ENCODE measurements at places on chromosomes 4 and X. TPM values are rescaled to one million over a fixed set of nuclear protein-coding genes. Genes with fewer than 3 reads are reported as not detected.

Gene GTPBP6
- total RNA-seq, result 53.5 TPM

GRCh38 chr4:61827907-61828391 lies 627.8 kb downstream of the ADGRL3 start:
- no peaks in the 10 kb centered on the region for H3K36me3 ChIP-seq
- H3K4me1 ChIP-seq, result no peaks in the 10 kb centered on the region
- H3K27me3 ChIP-seq, result no peaks in the 10 kb centered on the region
- H3K4me3 ChIP-seq, result no peak overlapping the region
- H3K27ac ChIP-seq, result no peak overlapping the region

Gene NSUN7
- 3.0 TPM for total RNA-seq

GRCh38 chrX:8374041-8374825 lies 90.4 kb upstream of the VCX3B start:
- no peak overlapping the region for H3K27ac ChIP-seq
- H3K27me3 ChIP-seq, result no peaks in the 10 kb centered on the region
- H3K4me1 ChIP-seq, result no peaks in the 10 kb centered on the region
- no peak for DNase-seq

DNA sequence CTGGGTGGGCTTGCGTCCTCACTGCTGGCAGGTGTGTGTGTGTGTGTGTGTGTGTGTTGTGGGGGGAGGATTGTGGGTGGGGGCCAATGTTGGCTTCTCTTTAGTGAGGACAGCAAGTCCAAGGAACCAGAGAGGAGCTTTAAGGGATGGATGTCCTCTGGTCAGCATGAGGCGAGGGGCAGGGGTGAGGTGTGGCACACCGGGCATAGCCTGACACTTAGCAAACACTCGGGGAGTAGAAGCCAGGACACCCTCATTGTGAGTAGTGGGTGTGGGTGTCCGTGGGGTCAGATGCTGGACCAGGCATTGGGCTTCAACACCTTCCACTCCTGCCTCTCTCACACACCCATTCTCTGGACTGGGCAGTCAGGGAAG lies 2.8 kb downstream of the SORCS2 start:
- DNase-seq, result no peak
- H3K27ac ChIP-seq, result no peak overlapping the region
- no peaks in the 10 kb centered on the region for H3K27me3 ChIP-seq

Gene TEX13D
- 0.32 TPM for total RNA-seq

GRCh38 chr4:53490965-53491622 lies 100.2 kb downstream of the LNX1 start:
- DNase-seq, result no peak
- H3K27ac ChIP-seq, result no peak overlapping the region
- H3K4me1 ChIP-seq, result peaks cover 3% of the 10 kb centered on the region

- H3K4me3 ChIP-seq, result no peak overlapping the region
- no peaks in the 10 kb centered on the region for H3K36me3 ChIP-seq
- H3K4me1 ChIP-seq, result no peaks in the 10 kb centered on the region
- no peak for DNase-seq
- H3K27ac ChIP-seq, result no peak overlapping the region
These were observed 47.0 kb downstream of the TASL start for GRCh38 chrX:30530606-30531005.

Gene TNMD
- total RNA-seq, result not detected

Gene CLIC2
- total RNA-seq, result 12.3 TPM

Gene CLNK
- not detected for total RNA-seq

Gene POLN
- 1.2 TPM for total RNA-seq

- H3K27ac ChIP-seq, result no peak overlapping the region
- H3K4me3 ChIP-seq, result no peak overlapping the region
- DNase-seq, result no peak
- H3K4me1 ChIP-seq, result no peaks in the 10 kb centered on the region
These were observed 52.8 kb downstream of the NOP14 start for GRCh38 chr4:2910409-2910808.

DNA sequence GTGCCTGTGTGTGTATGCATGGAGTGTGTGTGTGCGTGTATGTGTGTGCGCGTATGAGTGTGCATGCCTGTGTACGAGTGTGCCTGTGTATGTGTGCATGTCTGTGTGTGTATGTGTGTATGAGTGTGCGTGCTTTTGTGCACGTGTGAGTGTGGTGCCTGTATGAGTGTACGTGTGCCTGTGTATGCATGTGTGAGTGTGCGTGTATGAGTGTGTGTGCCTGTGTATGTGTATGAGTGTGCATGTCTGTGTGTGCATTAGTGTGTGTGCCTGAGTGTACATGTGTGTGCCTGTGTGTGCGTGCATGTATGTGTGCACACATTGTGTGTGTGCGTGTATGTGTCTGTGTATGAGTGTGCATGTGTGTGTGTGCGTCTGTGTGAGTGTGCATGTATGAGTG lies 5.7 kb downstream of the DOK7 start:
- H3K27ac ChIP-seq, result no peak overlapping the region
- H3K4me3 ChIP-seq, result no peak overlapping the region
- peaks cover 3% of the 10 kb centered on the region for H3K4me1 ChIP-seq
- no peak for DNase-seq
- peaks cover 58% of the 10 kb centered on the region for H3K27me3 ChIP-seq
- H3K36me3 ChIP-seq, result no peaks in the 10 kb centered on the region

GRCh38 chr4:174559894-174560293 lies 37.6 kb upstream of the HPGD start:
- H3K4me1 ChIP-seq, result no peaks in the 10 kb centered on the region
- no peak for DNase-seq
- H3K27me3 ChIP-seq, result peaks cover 3% of the 10 kb centered on the region

Gene PAK3
- 2.1 TPM for total RNA-seq

- no peak for DNase-seq
- no peaks in the 10 kb centered on the region for H3K27me3 ChIP-seq
- no peaks in the 10 kb centered on the region for H3K4me1 ChIP-seq
- H3K36me3 ChIP-seq, result peaks cover 11% of the 10 kb centered on the region
- no peak overlapping the region for H3K27ac ChIP-seq
These were observed 21.9 kb downstream of the PIN4 start for GRCh38 chrX:72203421-72203820.

Gene SH2D1A
- 8.6 TPM for total RNA-seq

- peak overlapping the region; percentile 9 for H3K27ac ChIP-seq
- no peak for DNase-seq
- peaks cover 9% of the 10 kb centered on the region for H3K4me1 ChIP-seq
- H3K36me3 ChIP-seq, result no peaks in the 10 kb centered on the region
These were observed 7.0 kb downstream of the PALLD start for GRCh38 chr4:168503652-168504362.

GRCh38 chr4:185592845-185593488 lies 57.7 kb upstream of the PDLIM3 start:
- H3K27me3 ChIP-seq, result no peaks in the 10 kb centered on the region
- H3K4me1 ChIP-seq, result peaks cover 46% of the 10 kb centered on the region
- DNase-seq, result no peak
- H3K27ac ChIP-seq, result peak overlapping the region; percentile 68
- H3K36me3 ChIP-seq, result no peaks in the 10 kb centered on the region

DNA sequence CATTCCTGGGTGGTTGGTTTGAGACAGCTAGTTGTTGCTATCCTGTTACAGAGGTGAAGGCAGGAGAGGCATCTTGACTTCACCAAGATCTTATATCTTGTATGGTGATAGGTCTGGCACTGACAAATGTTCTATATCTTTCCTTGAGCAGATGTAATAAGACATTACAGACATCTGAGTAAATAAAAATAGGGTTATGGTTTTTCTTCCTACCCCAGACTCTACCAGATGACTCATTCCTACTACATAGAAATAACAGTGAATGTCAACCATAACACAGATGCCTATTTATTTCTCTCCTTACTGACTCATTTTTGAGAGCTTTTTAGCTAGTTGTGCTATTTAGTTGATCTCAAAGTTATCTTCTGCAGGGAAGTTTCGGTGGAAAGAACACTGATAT lies 21.9 kb downstream of the HNRNPH2 start:
- no peak overlapping the region for H3K4me3 ChIP-seq
- DNase-seq, result no peak
- H3K4me1 ChIP-seq, result no peaks in the 10 kb centered on the region
- no peaks in the 10 kb centered on the region for H3K27me3 ChIP-seq

- no peak for DNase-seq
- no peaks in the 10 kb centered on the region for H3K27me3 ChIP-seq
- H3K27ac ChIP-seq, result no peak overlapping the region
- peaks cover 38% of the 10 kb centered on the region for H3K4me1 ChIP-seq
These were observed 50.1 kb downstream of the C4orf51 start for GRCh38 chr4:145730026-145730425.

Gene PPEF2
- total RNA-seq, result not detected

Gene CXorf66
- total RNA-seq, result not detected

Measured in esophagus muscularis mucosa (tissue), 4 donors.